Posterior vena cava (tissue), 2 donors: ENCODE measurements at places on chromosomes 1 and 21. TPM values are rescaled to one million over a fixed set of nuclear protein-coding genes. Genes with fewer than 3 reads are reported as not detected.

Gene PCP4
- 15.3 TPM for total RNA-seq

Gene LAMB3
- 1.5 TPM for total RNA-seq

Gene RGS13
- 1.2 TPM for total RNA-seq

Gene MAP3K21
- 0.29 TPM for total RNA-seq

Gene ZMYND12
- total RNA-seq: not detected

Gene GPR157
- total RNA-seq: 9.9 TPM

Gene FAM177B
- total RNA-seq: not detected

Gene TMPRSS3
- not detected for total RNA-seq

Gene CHIA
- not detected for total RNA-seq

Gene INAVA
- total RNA-seq: 0.29 TPM

Gene RNU1-2
- 12,584 TPM for total RNA-seq

Gene RGS18
- total RNA-seq: 2.7 TPM

Gene NT5C1A
- 1.1 TPM for total RNA-seq

Gene S100A9
- 158 TPM for total RNA-seq

Gene HES4
- total RNA-seq: 53.5 TPM

Gene TNFRSF1B
- total RNA-seq: 37.6 TPM

Gene FCAMR
- not detected for total RNA-seq

DNA sequence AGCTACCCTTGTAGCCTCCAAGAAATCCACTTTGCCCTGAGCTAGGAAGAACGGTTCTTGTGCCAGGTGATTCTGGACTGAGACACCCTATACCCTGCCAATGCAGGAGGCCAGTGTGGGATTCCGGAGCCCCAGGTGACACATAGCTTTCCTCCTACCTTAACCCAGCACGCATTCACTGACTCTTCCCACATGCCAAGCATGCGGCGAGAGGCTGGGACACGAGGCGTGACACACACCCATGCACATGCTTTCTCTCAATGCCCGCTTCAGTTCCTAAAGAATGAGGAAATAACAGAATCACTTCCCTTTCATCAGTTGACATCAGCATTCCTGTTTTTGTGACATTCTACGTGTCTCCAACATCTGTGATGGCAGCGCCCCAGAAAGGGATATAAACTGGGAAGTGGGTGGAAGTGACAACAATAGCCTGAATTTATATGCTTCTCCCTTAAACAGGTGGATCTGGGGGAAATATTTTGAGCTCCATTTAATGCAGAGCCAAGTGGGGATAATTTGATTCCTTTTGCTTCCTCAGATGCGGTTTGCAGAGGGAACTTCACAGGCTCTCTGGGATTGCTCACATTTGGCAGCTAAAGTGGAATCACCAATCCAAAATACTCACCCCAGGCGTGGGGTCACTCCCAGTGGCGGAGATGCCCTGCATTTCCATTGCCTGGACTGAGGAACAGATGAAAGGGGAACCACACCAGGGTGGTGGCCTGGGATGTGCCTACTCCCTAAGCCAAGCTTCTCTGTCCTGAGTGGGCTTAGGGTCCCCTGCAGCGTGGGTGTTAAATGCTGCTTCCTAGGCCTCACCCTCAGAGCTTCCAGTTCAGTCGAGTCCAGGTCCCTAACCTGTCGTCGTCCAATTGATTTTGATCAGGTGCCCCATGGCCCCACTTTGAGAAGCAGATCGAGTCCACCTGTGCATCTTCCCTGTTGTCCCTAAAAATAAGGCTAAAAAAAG, 445.1 kb downstream of the SIPA1L2 start:
- no peak for DNase-seq

GRCh38 chr1:38084700-38085099, 38.1 kb upstream of the POU3F1 start:
- no peak for DNase-seq

- DNase-seq: peak; percentile 84
These were observed 26.6 kb downstream of the DIPK1A start for GRCh38 chr1:92934395-92935378.

GRCh38 chr1:226210571-226211176, 12.8 kb upstream of the MIXL1 start:
- DNase-seq: no peak

GRCh38 chr1:186865253-186865652, 36.5 kb downstream of the PLA2G4A start:
- DNase-seq: no peak

- peak; percentile 92 for DNase-seq
These were observed 40.5 kb downstream of the COL6A1 start for GRCh38 chr21:46021978-46022544.

GRCh38 chr21:33975548-33976081, 60.0 kb upstream of the ATP5PO start:
- no peak for DNase-seq

DNA sequence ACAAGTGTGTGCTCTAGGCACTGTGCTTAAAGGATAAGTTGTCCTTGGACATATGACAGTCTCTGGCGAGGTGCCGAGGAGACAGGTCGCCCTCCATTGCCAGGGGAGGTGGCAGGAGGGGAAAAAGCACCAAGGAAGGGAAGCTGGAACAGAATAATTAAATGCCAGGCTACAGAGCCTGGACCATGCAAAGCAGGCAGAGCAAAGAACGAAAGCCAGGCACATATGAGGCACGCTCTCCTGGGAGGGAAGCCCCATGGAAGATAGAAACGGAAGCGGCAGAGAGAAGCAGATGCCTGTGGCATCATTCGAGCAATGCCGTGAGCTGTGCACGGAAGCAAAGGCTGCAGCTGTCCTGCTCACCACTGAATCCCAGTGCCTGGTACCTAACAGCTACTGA, 91.2 kb downstream of the JAK1 start:
- no peak for DNase-seq

DNA sequence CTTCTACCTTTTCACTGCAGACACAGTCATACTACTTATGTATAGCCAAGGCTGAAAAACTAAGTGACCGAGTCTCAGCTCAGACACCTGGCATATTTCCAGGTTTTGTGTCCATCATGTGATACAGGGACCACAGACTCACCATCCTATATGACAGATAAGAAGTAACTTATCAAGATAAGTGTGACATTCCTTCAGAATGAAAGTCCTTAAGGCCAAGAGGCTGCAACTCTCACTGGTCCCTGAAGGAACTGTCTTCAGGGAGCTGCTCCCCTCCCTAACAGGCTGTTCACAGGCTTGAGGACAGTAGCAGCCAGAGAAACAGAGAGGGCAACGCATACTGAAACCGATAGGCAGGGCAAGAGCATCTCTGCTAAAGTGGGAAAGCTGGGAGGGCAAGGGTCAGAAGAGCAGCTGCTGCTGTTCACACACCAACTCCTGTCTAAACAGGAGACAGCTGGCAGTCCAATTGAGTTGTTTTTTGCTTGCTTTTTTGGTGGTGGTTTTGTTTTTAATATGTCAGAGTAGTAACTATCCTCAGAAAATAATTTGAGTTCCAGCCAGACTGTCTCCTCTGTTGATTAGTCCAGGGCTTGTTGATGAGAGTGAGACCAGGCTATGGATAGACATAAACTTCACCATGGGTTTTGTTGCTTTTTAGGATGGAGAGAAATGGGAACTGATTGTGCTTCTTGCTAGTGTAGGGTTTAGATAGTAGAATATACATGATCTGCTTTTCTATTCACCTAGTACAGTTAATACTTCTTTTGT, 67.7 kb downstream of the MACF1 start:
- no peak for DNase-seq

DNA sequence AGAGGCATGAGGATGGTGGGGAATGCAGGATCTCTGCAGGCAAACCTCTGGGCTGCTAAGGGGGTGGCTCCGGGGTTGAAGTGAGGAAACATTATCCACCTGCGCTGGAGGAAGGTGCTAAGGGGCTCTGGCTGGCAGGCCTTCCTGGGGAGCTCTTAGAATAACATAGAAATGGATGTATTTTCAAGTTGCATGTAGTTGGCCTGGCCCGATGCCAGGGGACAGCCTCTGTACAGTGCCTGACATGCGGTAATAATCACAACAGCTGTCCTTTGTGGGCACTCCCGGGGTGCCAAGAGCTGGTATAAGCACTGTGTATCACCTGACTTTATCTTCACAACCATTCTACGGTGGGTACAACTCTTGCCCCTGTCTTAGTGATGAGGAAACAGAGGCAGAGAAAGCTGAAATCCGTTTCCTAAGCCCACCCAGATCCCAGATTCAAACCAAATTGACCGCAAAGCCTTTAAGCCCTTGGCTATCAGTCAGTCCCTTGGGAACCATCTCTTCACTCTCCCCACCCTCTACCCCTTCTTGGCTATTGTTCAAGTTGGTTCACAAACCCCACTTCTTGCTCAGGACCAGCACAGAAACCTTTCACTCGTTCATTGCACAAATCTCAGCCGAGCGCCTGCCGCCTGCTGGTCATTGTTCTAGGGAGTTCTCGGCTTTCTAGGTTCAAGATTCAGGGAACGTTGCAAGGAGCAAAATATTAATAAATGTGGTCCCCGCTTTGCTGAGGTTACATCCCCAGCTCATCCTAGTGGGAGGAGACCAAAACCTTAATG, 30.9 kb downstream of the PADI4 start:
- DNase-seq: no peak

DNA sequence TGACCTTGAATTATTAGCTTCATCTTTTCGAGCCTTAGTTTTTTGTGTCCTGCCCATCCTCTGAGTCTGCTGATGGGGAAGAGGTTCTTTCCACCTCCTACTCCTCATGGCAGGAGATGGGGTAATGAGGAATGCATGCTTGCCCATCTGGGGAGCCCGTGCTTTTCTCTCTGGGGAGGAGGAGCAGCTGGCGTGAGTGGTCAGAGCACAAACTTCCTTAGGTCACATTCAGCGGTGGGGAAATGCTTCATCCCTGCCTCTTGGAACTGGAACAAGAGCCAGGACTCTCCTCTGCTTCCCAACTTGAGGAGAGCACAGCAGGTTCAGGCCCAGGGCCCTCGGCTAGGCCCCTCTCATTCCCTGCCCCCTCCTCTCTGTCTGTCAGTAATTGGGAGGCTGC, 155.0 kb downstream of the PCNX2 start:
- DNase-seq: no peak

- DNase-seq: no peak
These were observed 29.1 kb downstream of the DNAJC11 start for GRCh38 chr1:6672558-6672957.

DNA sequence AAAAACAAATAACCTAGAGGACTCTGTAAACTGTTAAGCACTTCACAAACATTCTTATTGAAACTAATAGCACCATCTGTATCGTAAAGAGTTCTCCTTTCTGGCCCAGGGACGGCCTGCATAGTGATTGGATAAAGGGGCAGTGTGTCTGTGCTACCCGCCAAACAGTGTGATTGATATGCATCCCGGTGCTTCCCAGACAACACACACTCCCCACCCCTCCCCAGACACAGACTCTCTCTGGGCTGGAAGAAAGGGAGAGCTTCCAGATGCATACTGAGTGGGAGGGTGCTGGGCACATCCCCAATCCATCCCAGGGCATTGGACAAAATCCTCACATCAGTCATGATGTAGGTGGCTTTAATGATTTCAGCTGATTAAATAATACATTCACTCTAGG, 3.7 kb downstream of the HSD11B1 start:
- DNase-seq: no peak

- DNase-seq: no peak
These were observed 14.6 kb upstream of the C1orf146 start for GRCh38 chr1:92203105-92203504.

DNA sequence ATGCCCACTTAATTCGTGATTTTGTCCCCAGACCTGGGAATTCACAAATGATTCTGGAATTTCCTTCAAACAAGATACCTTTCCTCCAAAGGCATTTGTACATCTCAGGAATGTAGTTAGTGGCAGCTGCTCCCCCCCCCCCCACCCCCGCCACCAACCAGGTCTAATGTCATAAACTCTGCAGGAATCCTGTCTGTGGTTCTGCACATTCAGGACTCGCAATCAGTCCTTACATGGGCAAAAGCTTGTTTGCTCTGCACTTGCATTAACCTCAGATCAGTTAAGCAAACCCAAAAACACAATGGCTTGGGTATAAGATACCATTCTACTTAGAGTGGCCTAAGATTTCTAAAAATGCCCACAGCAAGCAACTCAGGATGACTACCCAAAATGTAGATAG, 143.8 kb downstream of the TGFB2 start:
- no peak for DNase-seq

DNA sequence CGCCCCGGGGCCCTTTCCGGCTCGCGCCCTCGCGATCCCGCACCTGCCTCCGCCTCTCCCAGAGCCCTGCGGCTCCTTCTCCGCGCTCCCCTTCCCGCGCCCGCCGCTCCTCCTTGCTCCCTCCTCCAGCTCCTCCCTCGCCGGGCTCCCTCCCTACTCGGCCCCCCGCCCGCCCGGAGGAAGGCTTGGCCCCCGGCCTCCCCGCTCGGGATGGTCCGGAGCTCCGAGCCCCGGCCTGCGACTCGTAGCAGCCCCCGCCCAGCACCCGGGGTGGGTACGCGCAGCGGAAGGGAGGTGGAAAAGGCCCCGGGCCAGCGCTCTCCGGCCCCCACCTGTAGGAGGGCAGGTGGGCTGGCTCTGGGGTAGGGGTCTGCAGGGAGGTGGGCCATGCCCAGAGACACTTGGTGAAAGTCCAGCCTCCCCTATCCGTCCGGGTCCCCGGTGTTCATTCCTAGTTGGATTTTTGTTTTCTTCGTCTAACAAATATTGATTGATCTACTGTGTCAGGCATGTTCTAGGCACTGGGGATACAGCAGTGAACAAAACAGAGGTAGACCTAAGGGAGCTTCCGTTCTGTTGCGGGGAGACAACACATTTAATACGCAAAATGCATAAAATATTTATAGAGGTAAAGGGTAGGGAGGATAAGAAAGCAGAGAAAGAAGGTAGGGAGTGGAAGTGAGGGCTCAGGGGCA, at the start of gene HTR1D:
Gene HTR1D (minus strand): TSS at position 82 of the 695 bp plus-strand sequence. CDS start 23,283 bp downstream, outside the sequence.
- DNase-seq: peak; percentile 76

- no peak for DNase-seq
These were observed 579.7 kb downstream of the PTPRC start for GRCh38 chr1:199218533-199218932.

GRCh38 chr1:89221341-89221740, 22.6 kb upstream of the GBP4 start:
- no peak for DNase-seq

DNA sequence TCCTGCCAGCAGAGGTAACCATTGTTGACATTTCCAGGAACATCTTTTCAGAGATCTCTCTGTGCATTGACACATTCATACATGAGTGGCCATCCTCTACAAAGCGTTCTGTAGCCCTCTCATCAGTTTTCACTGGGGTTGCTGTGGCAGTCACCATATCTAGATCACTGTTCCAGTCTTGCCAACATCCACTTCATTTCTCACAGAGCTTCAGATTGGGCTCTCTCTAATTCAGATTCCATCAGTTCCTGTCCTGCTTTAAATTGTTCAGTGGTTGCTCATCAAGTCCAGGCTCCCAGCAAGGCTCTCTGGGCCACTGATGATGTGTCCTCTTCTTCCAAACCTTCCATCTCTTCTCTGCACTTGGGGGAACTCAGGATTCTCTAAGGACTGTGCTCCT, 173.7 kb downstream of the KCNJ6 start:
- DNase-seq: no peak

- DNase-seq: no peak
These were observed 34.6 kb upstream of the GRIK3 start for GRCh38 chr1:37068897-37069296.
